ENCODE measurements at places on chromosomes 6 and 20.

- no peak for DNase-seq
- no peaks in the 10 kb centered on the region for H3K27me3 ChIP-seq
- peak overlapping the region; percentile 91 for H3K27ac ChIP-seq
- H3K36me3 ChIP-seq: peaks cover 6% of the 10 kb centered on the region
These were observed 13.3 kb upstream of the RIPOR2 start for GRCh38 chr6:24949020-24949569.

GRCh38 chr20:36629719-36630681 lies 16.0 kb downstream of the SLA2 start:
- H3K4me1 ChIP-seq: peaks cover 31% of the 10 kb centered on the region
- no peak for DNase-seq
- no peaks in the 10 kb centered on the region for H3K27me3 ChIP-seq
- peaks cover 10% of the 10 kb centered on the region for H3K36me3 ChIP-seq
- H3K4me3 ChIP-seq: peak overlapping the region; percentile 84

- no peaks in the 10 kb centered on the region for H3K36me3 ChIP-seq
- no peaks in the 10 kb centered on the region for H3K4me1 ChIP-seq
- no peak overlapping the region for H3K4me3 ChIP-seq
- peaks cover 26% of the 10 kb centered on the region for H3K27me3 ChIP-seq
These were observed 12.1 kb upstream of the PAX1 start for GRCh38 chr20:21693322-21693721.

DNA sequence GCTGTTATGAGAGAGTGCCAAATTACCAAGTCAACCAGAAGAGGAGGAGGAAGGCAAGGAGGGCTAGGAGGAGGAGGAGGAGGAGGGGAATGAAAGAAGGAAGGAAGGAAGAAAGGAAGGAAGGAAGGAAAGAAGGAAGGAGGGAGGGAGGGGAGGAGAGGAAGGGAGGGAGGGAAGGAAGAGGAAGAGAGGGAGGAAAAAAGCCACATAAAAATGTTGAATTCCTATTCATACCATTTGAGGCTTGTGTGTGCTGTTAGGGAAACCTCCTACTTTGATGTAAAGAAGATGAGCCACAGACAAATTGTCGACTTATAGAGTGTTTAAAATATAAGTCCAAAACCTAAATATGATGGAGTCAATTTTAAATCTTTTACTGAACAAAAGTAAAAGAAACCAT lies 65.3 kb upstream of the MYLIP start:
- peaks cover 6% of the 10 kb centered on the region for H3K4me1 ChIP-seq
- DNase-seq: no peak
- peaks cover 12% of the 10 kb centered on the region for H3K27me3 ChIP-seq
- H3K27ac ChIP-seq: no peak overlapping the region

GRCh38 chr20:52534616-52535015 lies 343.0 kb upstream of the ZFP64 start:
- H3K4me3 ChIP-seq: no peak overlapping the region
- DNase-seq: no peak
- peaks cover 5% of the 10 kb centered on the region for H3K27me3 ChIP-seq

- H3K36me3 ChIP-seq: no peaks in the 10 kb centered on the region
- H3K4me1 ChIP-seq: no peaks in the 10 kb centered on the region
- no peak overlapping the region for H3K27ac ChIP-seq
These were observed 69.7 kb downstream of the SAMD3 start for GRCh38 chr6:130152908-130153510.
